ENCODE measurements at places on chromosomes 5 and 9.

DNA sequence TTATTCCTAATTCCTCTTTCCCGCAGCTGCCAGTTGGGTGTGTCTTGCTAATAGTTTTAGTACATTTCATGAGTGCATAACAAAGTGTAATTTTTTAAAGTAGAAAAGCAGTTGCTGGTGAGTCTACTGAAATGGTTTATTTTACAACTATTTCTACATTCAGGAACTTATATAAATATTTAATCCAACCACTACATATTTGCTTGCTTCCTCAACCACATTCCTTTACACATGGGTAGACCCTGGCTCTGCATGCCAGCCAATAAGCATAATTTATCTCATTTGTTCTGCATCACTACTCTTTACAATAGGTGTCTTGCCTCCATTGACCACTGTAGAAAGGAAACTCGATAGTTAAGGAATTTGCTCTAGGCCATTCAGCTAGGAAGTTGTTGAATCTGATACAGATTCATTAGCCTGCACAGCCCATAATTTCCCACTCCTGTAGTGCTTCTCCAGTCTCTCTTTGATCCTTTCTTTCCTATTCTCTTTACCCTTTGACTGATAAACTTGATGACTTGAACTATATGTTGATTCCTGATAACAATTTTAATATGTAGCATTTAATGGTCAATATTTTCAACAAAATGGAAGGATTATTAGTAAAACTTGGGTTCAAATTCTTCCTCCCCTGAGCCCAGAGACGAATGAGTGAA, 342.5 kb upstream of the ACTBL2 start:
- DNase-seq = no peak

- no peak for DNase-seq
Observed at GRCh38 chr5:69099302-69099701, 5.5 kb downstream of the SLC30A5 start.

- no peak for DNase-seq
Observed at GRCh38 chr9:928363-929042, 48.0 kb upstream of the DMRT3 start.

GRCh38 chr5:9295466-9295801, 250.4 kb downstream of the SEMA5A start:
- no peak for DNase-seq

- DNase-seq = no peak
Observed at GRCh38 chr5:31116466-31117031, 76.9 kb upstream of the CDH6 start.

GRCh38 chr9:129436751-129437625, 183.9 kb downstream of the C9orf50 start:
- DNase-seq = peak; percentile 18

- no peak for DNase-seq
Observed at GRCh38 chr5:67896311-67896929, 319.1 kb upstream of the PIK3R1 start.

- DNase-seq = no peak
Observed at GRCh38 chr5:99141534-99142128, 212.8 kb upstream of the CHD1 start.

- DNase-seq = no peak
Observed at GRCh38 chr5:59620535-59621212, 272.9 kb downstream of the PDE4D start.

- DNase-seq = no peak
Observed at GRCh38 chr5:5800801-5801761, 378.6 kb downstream of the ICE1 start.

DNA sequence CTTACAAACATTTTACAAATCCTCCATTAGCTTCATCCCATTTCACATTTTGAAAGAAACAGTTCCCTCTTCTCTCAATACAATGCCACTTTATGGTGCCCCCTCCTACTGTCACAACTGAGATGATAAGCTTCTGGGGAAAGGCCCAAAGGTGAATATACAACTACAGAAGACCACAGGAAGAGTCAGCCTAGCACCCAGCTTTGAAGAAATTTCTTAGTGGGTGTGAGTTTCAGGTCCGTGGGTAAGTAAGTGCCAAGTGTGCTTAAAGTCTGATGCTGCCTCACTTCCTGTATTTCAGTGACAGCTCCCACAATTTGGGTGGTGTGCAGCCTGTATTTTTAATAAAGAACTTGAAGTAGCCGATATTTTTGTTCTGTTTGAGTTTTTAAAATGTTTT, 68.1 kb downstream of the ARHGEF28 start:
- no peak for DNase-seq

- no peak for DNase-seq
Observed at GRCh38 chr9:137531099-137531765, 19.0 kb downstream of the PNPLA7 start.

- no peak for DNase-seq
Observed at GRCh38 chr5:169367861-169368260, 66.9 kb upstream of the SLIT3 start.

DNA sequence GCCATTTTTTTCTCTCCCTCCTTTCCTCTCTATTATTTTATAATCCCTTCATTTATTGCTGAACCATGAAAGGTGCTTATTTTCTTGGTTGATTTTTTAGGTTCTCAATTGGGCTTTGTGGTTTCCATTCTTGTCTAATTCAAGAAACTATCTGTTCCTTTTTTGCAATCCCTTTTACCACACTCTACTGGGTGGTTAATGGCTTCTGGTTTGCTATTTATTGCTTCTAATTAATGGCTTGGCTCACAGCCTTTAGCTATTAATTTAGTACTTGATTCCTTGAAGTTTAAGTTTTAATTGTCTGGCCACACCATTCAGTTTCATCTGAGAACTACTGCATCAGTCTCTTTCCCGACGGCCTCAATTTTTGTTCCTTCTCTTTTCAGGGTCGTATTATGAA, 5.6 kb downstream of the FRRS1L start:
- DNase-seq = no peak

GRCh38 chr5:140042393-140042642, 781 bp downstream of the NRG2 start:
- DNase-seq = no peak

- DNase-seq = no peak
Observed at GRCh38 chr9:97299809-97300414, 7.5 kb upstream of the CCDC180 start.

DNA sequence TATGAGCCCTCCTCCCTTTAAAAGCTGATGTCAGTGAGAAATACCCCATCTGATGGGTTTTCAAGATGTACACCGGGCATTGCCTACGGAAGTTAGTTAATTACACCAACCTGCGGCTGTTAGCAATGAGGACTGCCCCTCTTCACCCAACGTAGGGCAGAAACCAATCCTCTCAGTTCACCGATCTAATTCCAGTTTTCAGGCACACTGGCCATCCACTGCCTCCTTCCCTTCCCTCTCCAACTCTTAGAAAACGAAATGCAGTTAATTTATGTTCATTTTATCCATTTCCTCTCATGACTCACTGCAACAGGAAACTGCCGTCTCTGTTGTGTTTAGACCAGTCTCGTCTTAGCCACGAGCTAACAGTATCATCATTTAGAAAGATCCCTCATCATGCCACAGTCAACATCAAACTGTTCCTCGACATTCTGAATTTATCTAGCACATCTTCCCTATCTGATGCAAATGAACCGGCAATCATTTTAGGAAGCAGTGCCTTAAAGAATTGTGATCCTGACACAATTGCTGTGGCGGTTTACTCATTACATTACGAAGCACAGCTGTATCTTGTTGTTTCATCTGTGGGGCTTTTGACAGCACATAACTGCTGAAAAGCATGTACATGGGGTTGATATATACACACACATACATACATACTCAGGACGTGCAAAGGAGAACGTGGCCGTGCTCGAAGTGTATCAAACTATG, 168.6 kb downstream of the EFNA5 start:
- DNase-seq = no peak

- peak; percentile 28 for DNase-seq
Observed at GRCh38 chr9:92807757-92808725, 43.4 kb upstream of the BICD2 start.

- no peak for DNase-seq
Observed at GRCh38 chr9:37927601-37928551, 23.9 kb upstream of the SLC25A51 start.

DNA sequence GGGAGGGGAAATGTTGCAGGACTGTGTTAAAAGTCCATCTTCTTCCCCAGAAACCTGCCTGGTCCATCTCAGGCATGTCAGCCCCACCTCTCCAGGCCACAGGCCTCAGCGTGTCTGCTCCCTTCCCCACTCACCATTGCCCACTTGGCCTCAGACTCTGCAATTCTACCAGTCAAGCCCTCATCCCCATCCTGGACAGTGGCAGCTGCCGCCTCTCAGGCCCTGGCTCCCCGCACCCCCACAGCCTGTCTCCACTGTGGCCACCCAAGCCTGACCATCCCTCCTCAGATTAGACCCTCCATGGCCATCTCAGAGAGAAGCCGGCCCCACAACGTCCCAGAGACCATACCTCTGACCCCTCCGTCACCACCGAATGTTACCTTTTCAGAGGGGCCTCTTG, 89.9 kb downstream of the BARX1 start:
- no peak for DNase-seq

DNA sequence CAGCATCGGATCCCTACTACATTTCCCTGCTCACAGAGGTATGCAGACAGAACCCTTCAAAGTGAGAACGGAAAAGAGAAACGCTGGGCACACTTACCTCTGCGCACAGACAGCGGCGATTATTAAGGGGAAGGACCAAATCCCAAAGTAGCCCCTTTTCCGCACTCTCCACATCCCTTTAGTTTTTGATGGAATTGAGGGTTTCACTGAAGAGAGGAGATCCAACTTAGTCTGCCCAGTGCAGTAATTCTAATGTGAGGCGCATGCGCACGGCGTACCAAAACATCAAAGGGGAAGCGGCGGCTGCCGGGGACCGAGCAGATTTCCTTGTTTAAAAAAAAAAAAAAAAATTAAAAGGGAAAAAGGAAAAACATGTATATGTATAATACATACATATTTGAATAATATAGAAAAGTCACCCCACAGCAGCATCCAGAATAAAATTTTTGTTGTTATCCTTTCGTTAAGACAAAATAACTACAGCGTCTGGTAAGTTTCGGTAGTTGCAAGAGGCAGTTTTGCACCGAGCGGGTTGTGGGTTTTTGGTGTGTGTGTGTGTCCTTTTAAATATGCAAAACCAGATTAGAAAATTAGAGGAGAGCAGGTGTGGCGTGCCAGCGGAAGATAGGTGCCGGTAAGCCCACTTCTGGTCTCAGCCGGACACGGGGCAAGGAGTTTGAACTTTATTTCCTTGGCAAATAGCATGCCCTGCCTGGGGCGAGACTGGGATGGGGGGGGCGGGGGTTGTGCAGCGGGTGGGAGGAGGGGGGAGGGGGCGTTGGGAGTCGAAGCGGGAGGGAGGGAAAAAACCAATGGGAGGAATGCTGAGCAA, at the start of gene GABRB2:
Gene GABRB2 (minus strand): TSS at position 256 of the 832 bp plus-strand sequence. CDS start 82 bp downstream, at position 174.
- DNase-seq = peak; percentile 35

DNA sequence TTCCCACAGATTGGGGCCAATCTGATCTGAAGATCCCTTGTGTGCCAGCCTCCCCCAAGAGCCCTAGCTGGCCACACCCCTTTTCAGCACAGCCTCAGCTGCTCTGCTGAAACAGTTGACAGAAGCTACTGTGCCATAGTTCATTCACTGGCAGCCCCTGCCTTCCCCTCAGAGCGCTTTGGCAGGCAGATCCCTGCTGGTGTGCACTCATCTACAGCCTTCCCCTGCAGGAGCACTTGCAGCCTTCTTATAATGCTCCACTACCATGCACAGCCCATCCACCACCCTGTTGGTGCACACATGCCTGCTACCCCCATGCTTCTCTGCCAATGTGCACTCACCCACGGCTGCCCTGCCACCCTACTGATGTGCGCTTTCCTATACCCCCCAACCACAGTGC, 471.3 kb downstream of the MTRR start:
- no peak for DNase-seq

DNA sequence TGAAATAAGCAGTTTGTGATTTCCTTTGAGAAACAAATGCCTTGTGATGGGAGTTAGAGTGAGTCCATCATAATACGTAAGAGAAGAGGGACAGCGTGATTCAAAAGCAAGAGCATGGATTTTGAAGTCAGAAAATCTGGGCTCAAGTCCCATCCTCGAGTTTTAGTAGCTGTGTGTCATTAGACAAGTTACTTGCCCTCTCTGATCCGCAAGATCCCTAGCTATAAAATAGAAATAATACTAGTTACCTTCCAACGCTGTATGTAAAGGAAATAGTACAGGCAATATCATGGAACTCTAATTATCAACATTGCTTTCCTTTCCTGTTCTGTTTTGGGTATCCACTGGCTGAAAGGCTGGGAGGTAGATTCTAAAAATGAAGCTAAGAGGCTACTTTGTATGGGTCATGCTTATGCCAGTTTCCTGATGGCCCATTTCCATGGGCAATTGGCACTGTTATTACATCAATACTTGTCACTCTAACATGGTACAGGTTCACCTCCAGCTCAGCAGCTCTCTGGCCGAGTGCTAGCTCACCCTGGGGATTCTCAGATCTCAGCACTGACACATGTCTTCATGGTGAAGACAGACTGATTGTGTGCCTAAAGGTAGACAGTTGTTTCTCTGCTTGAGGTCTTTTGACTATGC, 241.7 kb upstream of the KLF4 start:
- DNase-seq = no peak

GRCh38 chr5:84197538-84197937, 187.1 kb downstream of the EDIL3 start:
- DNase-seq = no peak

- DNase-seq = no peak
Observed at GRCh38 chr9:135608999-135609317, 30.4 kb downstream of the GLT6D1 start.

DNA sequence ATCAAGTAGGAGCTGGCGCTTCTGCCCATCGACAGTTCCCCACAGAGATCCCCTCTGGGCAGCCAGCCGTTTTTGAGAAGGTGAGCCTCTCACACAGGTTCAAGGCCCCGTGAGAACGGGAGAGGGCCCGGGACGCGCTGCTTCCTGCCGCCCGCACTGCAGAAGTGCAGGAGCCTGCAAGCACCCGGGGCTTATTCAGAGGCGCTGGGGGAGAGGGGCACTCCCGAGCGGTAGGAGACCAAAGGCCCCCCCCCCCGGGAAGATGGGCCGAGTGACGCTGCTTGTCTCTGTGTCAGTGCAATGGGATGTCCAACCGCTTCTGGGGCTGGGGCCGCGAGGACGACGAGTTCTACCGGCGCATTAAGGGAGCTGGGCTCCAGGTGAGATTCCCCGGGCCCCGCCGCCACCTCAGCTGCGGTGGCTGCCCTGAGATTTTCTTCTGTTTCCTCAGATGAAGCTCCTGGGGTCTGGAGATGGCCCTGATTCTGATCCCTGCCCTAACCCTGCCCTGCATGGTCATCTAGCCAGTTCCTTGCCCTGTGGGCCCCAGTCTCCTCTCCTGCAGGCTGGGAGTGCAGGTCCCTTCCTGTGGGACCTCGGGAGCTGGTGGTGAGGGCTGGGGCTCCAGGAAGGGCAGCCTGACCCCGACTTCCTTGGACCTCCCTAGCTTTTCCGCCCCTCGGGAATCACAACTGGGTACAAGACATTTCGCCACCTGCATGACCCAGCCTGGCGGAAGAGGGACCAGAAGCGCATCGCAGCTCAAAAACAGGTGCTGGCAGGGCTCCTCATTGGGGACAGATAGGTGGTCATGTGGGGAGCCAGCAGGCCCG, 8.5 kb downstream of the B4GALT7 start:
- no peak for DNase-seq

GRCh38 chr5:118611332-118611945, 376.9 kb downstream of the DTWD2 start:
- DNase-seq = no peak
